ENCODE measurements at places on chromosomes 3 and 15.

DNA sequence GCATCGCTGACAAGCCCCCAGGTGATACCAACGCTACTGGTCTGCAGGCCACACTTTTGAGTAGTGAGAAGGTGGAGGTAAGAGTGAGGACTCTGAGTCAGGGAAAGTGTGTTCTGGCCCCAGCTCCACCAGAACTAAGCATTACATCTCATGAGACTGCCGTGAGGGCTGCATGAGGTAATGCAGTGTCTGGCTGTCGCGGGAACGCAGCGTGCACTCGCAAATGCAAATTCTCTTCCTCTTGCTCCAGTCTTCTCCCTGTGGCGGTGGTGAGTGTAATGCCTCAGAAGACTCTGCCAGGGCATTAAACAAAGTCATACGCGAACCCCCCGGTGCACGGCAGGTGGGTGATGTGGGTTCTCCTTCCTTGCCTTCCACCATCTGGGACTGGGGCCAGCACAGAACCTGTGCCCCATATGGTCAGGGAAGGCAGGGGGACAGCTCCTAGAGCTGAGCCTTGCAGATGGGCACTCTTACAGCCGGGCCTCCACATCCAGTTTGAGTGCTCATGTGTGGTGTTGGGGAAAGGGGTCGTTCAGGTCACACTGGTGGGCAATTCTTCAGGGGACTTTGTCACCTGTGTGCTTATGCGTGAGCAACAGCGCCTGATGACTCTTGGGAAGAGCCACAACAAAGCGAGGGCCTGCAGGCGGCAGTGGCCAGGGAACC lies 175.8 kb downstream of the XXYLT1 start:
- no peak for DNase-seq

- no peak for DNase-seq
Observed at GRCh38 chr3:1294586-1294985, 201.8 kb downstream of the CNTN6 start.

GRCh38 chr15:95416576-95416975 lies 913.9 kb upstream of the NR2F2 start:
- no peak for DNase-seq

GRCh38 chr15:81924729-81925128 lies 121.1 kb downstream of the MEX3B start:
- DNase-seq = no peak

- DNase-seq = no peak
Observed at GRCh38 chr3:34394978-34395748, 596.7 kb downstream of the PDCD6IP start.

GRCh38 chr3:27166888-27167287 lies 202.3 kb downstream of the NEK10 start:
- no peak for DNase-seq

GRCh38 chr3:56383092-56383491 lies 85.2 kb downstream of the ERC2 start:
- no peak for DNase-seq

DNA sequence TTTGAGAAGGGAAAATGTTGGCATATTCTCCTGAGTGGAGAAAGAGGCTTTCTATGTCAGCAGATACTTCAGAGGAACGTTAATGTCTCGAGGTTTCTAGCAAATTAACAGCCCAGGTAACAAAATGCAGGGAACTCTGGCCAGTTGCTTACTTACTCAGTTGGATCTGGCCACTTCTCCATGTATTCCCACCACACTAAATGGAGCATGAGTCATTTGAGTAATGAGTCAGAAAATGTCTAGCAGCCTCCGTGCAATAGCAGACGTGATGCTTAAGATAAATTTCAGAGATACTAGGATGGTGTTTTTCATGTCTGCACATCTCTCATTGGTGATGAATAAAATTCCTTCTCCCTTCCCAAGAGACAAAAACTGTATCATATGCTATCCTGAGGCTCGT lies 671.5 kb downstream of the FHIT start:
- no peak for DNase-seq

DNA sequence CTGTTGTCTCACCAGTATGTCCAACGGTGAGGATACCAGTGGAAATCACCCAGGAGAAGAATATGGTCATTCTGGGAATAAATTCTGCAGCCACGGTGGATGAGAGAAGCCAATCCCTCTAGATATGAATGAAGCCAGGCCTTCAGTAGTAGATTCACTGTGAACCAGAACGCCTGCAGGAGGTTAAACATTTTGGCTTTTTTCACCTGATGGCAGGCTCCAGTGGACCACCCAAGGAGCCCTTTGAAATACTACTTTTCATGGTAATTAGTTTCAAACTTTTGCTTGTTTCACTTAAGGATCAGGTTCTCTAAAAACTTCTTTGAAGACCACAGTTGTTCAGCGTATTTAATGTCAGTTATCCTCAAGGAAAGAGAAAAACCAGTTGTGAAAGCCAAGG lies 353.4 kb downstream of the RORA start:
- no peak for DNase-seq

- no peak for DNase-seq
Observed at GRCh38 chr3:35761311-35761710, 122.0 kb downstream of the ARPP21 start.

DNA sequence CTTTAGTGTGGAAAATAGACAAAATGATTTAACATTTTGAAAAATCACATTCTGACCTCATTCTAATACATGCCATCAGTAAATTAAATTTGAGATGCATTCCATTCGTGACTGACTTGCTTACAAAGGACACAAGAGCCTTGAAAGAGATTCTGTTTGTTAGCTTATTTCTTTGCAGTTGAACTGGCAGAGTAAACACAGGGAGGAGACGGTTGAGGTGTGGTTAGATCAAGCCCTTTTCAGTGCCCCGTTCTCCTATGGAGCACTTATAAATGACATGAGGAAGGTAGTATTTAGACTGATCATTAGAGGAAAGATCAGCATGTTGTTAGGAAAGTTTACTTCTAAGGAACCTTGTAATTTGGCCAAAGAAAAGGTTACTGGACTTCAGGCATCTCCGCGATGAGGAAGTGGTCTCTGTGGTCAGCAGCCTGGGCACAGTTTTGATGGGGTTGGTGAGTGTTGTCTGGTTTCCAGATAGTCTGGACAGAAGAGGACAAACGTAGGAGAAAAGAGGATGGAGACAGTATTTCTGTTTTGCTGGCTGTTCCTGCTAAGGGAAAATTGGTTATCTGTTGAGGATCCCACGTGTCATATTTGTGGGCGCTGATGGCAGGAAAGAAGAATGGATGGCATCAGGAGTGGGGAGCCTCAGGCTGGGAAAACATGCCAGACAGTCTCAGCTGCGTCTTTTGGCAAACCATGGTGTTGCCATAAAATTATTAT lies 328.9 kb upstream of the TBL1XR1 start:
- DNase-seq = no peak

- no peak for DNase-seq
Observed at GRCh38 chr15:92801774-92802464, 98.2 kb upstream of the CHD2 start.

DNA sequence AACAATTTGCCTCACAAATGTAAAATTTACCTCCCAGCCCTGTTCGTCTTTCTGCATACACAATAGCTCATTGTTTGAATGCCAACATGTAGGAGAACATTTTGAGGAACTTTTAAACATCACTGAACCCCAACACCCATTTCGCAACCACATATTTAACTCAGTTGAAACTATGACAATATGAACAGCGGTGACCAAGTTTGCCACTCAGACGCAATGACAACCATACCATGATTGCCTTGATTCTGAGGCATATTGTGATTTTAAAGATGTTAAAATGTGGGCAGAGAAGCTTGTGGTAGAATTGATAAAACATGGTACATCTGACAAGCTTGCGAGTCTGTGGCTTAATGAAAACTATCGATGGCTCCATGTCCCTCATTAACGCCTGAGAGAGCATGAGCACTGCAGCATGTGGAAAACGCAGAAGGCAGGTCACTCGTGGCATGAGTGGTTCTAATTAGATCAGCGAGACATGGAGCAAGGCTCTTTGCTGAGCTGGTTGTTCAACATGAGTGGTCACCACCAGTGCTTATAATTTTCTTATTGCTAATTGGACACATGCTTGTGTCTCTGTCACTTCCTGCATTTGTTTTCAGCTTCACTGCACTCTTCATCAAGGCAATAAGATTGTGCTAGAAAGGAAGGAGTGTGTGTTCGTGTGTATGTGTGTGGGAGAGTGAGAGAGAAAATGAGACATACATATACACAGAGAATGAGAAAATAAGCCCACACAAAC lies 116.8 kb downstream of the CHST2 start:
- no peak for DNase-seq

GRCh38 chr3:76826861-76827260 lies 213.0 kb upstream of the ROBO2 start:
- DNase-seq = no peak

GRCh38 chr3:3825035-3825434 lies 25.8 kb downstream of the LRRN1 start:
- no peak for DNase-seq

DNA sequence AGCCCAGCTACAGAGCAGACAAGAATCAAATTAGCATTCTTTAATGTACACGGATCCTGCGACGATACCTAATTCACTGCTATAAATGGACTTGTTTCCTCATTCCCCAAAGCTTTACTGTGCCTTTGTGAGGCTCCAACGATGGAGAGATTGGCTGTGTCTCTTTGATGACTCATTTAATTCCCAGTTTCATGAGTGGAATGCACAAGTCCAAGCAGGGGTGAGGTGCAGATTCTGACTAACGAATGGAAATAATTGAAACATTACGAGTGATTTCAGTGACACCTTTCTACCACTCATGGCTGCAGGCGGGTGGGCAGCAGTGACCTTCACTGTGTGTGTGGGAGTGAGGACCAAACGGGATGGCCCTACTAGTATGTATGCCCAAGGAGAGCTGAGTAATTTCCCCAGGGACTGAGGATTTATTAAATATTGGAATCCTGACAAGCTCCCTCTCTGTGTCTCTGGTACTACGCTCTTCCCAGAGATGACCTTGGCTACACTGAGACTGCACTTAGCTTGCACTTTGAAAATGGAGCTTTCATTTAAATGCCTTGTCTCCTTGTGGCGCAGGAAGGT lies 156.7 kb downstream of the CACNA2D3 start:
- no peak for DNase-seq

- no peak for DNase-seq
Observed at GRCh38 chr3:11076711-11077110, 77.6 kb upstream of the HRH1 start.

- DNase-seq = no peak
Observed at GRCh38 chr15:57017024-57017423, 98.6 kb downstream of the TCF12 start.

DNA sequence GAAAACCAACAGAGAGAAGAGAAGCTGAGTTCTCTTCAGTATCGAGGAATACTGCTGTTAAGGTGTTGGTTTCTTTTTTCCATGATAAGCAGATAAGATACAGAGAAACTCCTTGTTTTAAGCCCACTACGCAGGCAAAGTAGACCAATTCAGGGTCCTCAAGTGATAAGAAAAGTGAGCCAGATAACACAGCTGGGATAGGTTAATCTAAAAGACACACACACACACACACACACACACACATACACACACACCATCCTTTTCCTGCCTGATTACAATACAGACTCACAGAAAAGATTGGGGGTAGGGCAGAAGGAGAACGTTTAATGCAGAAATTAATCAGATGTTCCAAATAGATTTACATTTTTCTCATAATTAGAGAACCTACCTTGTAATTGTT lies 6.5 kb upstream of the PHLDB2 start:
- DNase-seq = no peak

- no peak for DNase-seq
Observed at GRCh38 chr15:69014454-69014853, at the start of gene NOX5. NOX5 (plus strand) TSS chr15:69014695; CDS start chr15:69014736, 41 bp downstream.

- no peak for DNase-seq
Observed at GRCh38 chr3:12372741-12373280, 83.9 kb downstream of the PPARG start.

- no peak for DNase-seq
Observed at GRCh38 chr3:148583793-148584192, 113.9 kb upstream of the AGTR1 start.

DNA sequence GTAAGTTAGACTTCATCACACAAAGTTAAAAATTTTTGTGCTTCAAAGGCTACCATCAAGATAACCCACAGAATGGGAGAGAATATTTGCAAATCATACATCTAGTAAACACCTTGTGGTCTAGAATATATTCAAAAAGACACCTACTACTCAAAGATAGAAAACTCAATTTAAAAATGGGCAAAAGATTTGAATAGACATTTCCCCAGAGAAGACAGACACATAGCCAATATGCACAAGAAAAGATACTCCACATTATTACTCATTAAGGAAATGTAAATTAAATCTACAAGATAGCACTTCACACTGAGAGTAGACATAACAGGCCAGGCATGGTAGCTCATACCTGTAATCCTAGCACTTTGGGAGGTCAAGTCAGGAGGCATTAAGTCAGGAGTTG lies 87.8 kb upstream of the MANF start:
- no peak for DNase-seq

DNA sequence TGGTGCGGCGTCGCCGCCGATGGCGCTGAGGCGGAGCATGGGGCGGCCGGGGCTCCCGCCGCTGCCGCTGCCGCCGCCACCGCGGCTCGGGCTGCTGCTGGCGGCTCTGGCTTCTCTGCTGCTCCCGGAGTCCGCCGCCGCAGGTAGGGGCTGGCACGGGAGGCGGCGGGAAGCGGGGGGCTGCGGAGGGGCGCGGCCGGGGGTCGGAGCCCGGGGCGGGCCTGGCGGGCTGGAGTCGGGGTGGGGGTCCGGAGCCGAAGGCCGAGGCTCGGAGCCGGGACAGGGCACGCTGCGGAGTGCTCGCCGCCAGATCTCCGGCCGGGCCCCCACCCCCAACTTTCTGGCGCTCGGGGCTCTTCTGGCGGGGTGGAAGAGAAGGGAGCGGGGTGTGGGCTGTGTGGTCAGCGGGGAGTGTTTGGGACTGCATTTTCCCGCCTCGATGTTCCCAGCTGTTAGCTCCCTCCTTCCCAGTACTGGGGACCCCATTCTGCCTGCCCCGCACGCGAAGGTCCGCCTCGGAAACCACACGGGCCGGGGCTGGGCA lies 299 bp downstream of the TYRO3 start:
- DNase-seq = no peak

GRCh38 chr3:38646630-38647029 lies 2.9 kb downstream of the SCN5A start:
- no peak for DNase-seq

- DNase-seq = no peak
Observed at GRCh38 chr15:69653306-69653705, 200.7 kb downstream of the RPLP1 start.

GRCh38 chr3:136698361-136698760 lies 53.8 kb downstream of the STAG1 start:
- DNase-seq = no peak

DNA sequence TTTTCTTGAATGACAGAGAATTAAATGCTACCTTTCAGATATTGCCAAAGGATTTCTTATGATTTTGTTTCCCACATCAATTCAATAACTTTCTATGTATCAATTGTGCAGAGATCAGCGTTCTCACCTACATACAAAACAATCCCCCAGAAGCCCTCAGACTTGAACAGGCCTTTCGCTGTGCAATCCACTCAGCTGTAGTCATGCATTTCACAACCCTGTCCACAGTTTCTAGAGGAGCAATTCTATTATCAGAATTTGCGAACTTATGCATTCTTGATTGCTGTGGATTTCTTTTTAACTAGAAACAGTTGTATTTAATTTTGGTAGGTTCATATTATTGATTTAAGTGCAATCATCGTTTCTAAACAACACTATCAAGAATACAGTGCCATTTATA lies 13.7 kb upstream of the ALCAM start:
- DNase-seq = no peak

GRCh38 chr15:32908135-32908801 lies 190.5 kb downstream of the GREM1 start:
- no peak for DNase-seq

- DNase-seq = no peak
Observed at GRCh38 chr3:190537146-190537545, 23.3 kb downstream of the IL1RAP start.

Measured in stimulated activated CD4-positive, alpha-beta T cell treated with anti-CD3 and anti-CD28 coated beads, TNF-alpha, amount 100 ng/mL, for 1 hour (primary cell).